ENCODE measurements at places on chromosomes 7 and 10. TPM values are rescaled to one million over a fixed set of nuclear protein-coding genes. Genes with fewer than 3 reads are reported as not detected.

GRCh38 chr10:48496831-48497779, 107.8 kb downstream of the ARHGAP22 start:
- DNase-seq, result peak; percentile 77

DNA sequence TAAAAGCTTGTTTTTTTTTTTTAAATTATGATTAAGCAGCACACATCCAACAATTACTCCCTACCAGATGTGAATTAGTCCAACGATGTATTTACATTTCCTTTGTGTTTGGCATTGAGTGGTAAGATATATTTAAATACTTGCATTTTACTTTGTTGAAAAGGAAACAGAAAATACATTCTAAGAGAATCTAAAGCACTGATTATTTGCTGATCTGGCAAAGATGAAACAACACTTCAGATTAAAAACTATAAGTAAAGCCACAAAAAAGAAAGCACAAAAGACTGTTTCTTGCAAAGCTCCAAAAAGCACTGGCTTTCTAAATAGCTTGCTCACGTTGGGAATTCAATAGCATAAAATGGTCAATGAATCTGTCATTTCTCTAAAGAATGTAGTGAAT, 466.5 kb downstream of the PHTF2 start:
- DNase-seq, result no peak

GRCh38 chr7:107201795-107202450, 33.1 kb downstream of the HBP1 start:
- DNase-seq, result peak; percentile 51

DNA sequence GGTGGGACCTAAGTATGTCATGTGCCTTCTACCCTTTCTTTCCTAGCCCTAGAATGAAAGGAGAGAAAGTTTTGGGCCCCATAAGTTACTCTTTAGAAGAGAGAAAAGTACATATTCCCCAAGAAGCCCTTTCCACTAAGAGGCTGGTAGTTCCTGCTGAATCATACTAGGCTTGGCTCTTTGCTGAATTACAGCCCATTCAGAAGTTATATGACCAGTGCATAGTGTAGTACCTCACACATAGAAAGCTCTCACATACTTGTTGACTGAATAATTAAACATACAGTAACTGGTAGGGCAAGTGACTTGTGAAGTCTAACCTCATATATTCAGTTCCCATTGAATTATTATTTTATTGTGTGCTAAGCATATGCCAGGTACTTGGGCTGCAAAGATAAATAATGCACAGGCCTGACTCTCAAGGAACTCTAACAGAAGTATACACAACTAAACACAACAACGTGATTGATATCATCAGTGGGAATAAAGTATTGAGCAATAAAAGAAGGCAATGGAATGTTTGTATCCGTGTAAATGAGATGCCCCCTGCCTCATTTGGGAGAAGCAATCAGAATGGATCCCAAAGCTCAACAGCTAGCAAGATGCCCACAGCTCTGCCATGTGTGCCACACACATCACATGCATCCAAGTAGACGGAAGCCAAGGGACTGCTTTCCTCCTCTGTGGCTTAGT, 38.9 kb upstream of the UBN2 start:
- no peak for DNase-seq

The EBF3 gene
- 41.7 TPM for total RNA-seq

The DNAH11 gene
- under 0.01 TPM for total RNA-seq

The PPP1R17 gene
- not detected for total RNA-seq

The PRLHR gene
- not detected for total RNA-seq

The SGCE gene
- 92.1 TPM for total RNA-seq

The TCAF2 gene
- total RNA-seq, result 10.1 TPM

The FRAT1 gene
- total RNA-seq, result 1.7 TPM

The NOD1 gene
- total RNA-seq, result 17.5 TPM

The FAM25C gene
- total RNA-seq, result not detected

All from LHCN-M2 (cell line).